Thymus (tissue), 14 donors: ENCODE measurements at places on chromosomes 3 and 15. TPM values are rescaled to one million over a fixed set of nuclear protein-coding genes. Genes with fewer than 3 reads are reported as not detected.

GRCh38 chr3:147652651-147653366 is 243.6 kb downstream of the ZIC1 start:
- no peak overlapping the region for H3K27ac ChIP-seq
- no peak for DNase-seq
- no peaks in the 10 kb centered on the region for H3K36me3 ChIP-seq
- H3K4me1 ChIP-seq = no peaks in the 10 kb centered on the region
- H3K4me3 ChIP-seq = no peak overlapping the region
- no peaks in the 10 kb centered on the region for H3K27me3 ChIP-seq

GRCh38 chr3:158261371-158261991 is 151.6 kb downstream of the RSRC1 start:
- no peaks in the 10 kb centered on the region for H3K27me3 ChIP-seq
- no peaks in the 10 kb centered on the region for H3K36me3 ChIP-seq
- H3K4me1 ChIP-seq = no peaks in the 10 kb centered on the region
- no peak overlapping the region for H3K27ac ChIP-seq

GRCh38 chr3:141556034-141556433 is 69.2 kb downstream of the RASA2 start:
- DNase-seq = no peak
- H3K27ac ChIP-seq = no peak overlapping the region
- H3K27me3 ChIP-seq = no peaks in the 10 kb centered on the region
- peaks cover 9% of the 10 kb centered on the region for H3K4me1 ChIP-seq

DNA sequence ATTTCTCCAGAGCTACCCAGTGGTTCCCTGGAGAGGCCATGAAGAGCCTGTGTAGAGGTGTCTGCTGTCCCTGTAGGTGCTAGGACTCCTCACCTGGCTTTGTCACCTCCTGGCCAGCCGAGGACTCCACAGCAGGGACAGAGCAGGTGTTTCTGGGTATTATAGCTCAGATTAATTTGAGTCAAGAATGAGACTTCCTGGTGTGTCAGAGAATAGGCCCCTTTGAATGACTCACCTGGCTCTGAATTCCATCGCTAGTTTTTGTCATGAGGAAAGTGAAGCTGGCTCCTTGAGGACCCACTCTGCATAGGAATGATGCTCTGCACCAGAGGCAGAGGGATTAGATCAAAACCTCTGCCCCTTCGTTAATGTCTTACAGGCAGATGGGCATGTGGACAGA is 167.5 kb upstream of the TOPAZ1 start:
- H3K27ac ChIP-seq = no peak overlapping the region
- peaks cover 5% of the 10 kb centered on the region for H3K27me3 ChIP-seq
- H3K4me1 ChIP-seq = no peaks in the 10 kb centered on the region

GRCh38 chr3:126151562-126152302 is 28.7 kb downstream of the ALDH1L1 start:
- no peaks in the 10 kb centered on the region for H3K36me3 ChIP-seq
- H3K27me3 ChIP-seq = no peaks in the 10 kb centered on the region
- DNase-seq = no peak
- H3K4me1 ChIP-seq = no peaks in the 10 kb centered on the region
- no peak overlapping the region for H3K27ac ChIP-seq
- no peak overlapping the region for H3K4me3 ChIP-seq

DNA sequence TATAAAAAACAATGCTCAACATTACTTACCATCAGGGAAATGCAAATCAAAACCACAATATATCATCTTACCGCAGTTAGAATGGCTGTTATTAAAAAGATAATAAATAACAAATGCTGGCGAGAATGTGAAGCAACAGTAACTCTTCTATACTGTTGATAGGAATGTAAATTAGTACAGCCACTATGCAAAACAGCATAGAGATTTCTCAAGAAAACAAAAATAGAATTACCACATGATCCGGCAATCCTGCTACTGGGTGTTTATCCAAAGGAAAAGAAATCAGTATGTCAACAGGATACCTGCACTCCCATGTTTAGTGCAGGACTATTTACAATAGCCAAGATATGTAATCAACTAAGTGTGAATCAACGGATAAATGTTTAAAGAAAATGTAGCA is 48.1 kb downstream of the ADAM10 start:
- H3K27ac ChIP-seq = no peak overlapping the region
- no peaks in the 10 kb centered on the region for H3K27me3 ChIP-seq
- H3K4me3 ChIP-seq = no peak overlapping the region
- peaks cover 17% of the 10 kb centered on the region for H3K4me1 ChIP-seq

DNA sequence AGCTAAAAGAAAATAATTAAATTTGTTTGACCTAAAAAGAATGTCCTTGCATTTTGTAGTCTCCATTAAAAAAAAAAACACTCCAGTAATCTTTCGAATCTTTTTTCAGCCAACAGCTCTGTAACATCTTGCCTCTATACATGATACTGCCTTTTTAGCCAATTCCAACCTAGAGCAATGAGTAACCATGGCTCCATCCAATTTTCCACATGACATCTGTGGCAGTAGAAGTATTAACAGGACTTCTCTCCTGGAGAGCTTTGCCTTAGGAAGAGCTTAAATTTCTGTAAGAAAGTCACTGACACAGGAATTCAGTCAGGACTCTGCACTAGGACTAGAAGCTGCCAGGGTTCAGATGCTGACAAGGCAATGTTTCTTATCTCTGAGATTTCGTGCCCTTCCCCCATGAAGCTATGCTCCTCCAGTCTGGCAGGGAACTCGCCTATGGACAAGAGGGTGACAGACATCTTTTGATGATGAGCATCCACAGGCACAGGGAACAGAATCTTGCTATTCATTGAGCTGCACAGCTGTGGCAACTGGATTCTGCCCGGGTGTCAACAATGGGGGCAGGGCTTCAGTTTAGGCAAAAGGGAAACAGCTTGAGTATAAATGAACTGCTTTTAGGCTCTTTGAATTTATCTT is 81.8 kb downstream of the ALCAM start:
- H3K27ac ChIP-seq = no peak overlapping the region
- H3K4me1 ChIP-seq = no peaks in the 10 kb centered on the region
- no peaks in the 10 kb centered on the region for H3K27me3 ChIP-seq

DNA sequence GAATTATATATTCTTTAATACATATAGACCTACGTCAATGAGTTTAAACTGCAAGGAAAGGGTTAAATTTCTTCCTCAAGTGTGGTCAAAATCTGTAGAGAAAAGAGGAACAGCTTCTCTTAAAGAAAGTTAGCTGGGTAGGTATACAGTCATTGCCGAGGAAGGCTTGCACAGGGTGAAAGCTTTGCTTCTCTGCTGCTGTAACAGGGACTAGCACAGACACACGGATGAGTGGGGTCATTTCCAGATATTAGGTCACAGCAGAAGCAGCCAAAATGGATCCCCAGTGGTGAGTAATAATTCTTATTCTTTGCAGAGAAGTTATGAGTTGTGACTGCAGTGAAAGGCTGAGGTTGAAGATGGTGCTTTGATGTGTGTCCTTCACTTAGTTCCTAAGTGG is at the start of gene CD86:
Gene CD86, plus strand, starts transcription at position 148 of the 400 bp plus-strand sequence. Its CDS starts 128 bp downstream, at position 276.
- H3K27ac ChIP-seq = no peak within 1 kb of the TSS
- H3K27me3 ChIP-seq = no peaks in the 10 kb centered on the region
- no peaks in the 10 kb centered on the region for H3K36me3 ChIP-seq
- no peak within 1 kb of the TSS for H3K4me3 ChIP-seq
- H3K4me1 ChIP-seq = no peaks in the 10 kb centered on the region

DNA sequence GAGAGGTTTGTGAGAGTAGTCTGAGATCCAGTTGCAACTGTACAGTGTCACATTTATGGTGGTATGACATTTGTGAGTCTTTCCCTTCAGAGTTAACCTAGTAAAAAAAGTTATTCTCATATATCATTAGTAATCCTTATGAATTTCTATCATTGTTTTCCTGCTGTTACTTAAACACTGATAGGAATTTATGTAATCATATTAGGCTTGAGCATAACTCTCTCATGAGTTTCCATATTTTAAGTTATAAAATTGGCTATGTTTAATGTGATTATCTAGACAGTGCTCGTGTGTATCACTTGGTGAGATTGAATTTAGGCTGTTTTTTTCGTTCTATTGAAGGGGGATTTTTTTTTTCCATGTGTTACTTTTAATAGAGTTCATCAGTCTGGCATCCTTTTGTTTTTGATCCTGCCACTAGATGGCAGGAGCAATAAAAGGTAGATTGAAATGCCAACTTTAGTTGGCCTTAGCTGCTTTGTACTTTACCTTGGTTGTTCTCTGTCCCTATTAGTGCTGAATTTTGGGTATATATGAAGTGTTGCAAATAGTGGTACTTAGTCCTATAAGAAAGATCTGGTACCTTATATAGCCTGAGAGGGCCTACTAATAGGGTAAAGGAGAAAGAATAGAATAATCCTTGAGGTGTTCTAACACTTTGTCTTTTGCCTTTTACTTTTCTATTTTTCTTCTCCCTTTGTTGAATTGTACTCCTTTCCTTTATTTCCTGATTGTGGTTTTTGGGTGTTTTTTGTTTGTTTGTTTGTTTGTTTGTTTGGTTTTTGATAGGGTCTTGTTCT is 17.9 kb downstream of the STT3B start:
- peaks cover 3% of the 10 kb centered on the region for H3K4me1 ChIP-seq
- no peak overlapping the region for H3K4me3 ChIP-seq
- H3K27ac ChIP-seq = no peak overlapping the region
- DNase-seq = no peak
- no peaks in the 10 kb centered on the region for H3K27me3 ChIP-seq
- H3K36me3 ChIP-seq = no peaks in the 10 kb centered on the region

GRCh38 chr3:50620420-50620819 is 3.5 kb downstream of the MAPKAPK3 start:
- H3K27me3 ChIP-seq = no peaks in the 10 kb centered on the region
- peaks cover 24% of the 10 kb centered on the region for H3K36me3 ChIP-seq
- H3K4me3 ChIP-seq = no peak overlapping the region
- DNase-seq = no peak

DNA sequence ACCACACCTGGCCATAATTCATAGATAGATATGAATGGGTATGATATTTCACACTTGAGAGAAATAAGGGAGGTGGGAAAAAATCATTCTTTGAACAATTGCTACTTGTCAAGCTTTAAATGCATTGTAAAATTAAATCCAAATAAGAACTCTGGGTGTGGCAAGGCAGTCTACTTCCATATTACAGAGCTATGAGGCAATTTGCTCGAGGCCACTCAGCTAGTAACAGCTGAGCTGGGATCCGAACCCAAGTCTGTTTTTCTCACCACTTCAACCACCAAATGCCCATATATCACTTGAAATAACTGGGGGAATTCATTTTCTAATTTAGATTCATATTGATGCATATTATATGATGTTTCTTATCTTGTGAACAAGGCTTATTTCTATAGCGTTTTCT is 482.2 kb upstream of the ADAMTS9 start:
- H3K4me3 ChIP-seq = no peak overlapping the region
- no peaks in the 10 kb centered on the region for H3K27me3 ChIP-seq
- no peaks in the 10 kb centered on the region for H3K4me1 ChIP-seq
- H3K27ac ChIP-seq = no peak overlapping the region
- DNase-seq = no peak
- no peaks in the 10 kb centered on the region for H3K36me3 ChIP-seq

DNA sequence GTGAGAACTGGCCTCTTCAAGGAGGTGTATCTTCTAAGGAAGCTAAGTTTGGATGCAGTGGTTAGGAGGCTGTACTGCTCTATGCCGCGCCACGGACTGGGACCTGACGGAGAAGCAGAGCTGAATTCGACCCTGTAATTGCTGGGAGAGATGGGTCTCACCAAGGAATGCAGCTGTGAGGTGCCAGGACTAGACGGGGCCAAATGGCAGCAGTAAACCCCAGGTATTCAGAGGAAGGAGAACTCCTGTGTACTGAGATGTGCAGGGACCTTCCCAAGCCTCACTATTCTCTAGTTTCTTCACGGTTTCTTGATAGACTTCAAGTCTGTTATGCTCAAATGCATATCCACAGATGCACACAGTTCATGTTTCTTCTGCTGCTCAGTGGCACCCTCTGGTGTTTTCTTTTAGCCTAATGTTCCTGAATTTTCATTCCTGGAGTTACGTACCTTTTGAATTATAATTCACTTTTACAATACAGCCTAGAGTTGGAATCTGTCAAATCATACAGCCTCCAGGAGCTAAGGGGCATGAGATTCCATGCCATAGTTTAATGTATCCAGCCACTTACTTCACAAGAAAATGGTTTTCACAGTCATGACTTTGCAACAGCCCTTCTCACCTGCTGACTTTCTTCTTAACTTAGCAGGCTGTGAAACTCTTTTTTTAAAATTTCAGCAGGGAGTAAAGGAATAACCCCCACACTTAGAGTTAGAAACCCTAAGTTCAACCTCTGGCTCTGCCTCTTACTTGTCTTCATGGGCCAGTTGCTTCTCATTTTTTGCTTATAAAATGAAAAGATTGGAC is 61.8 kb downstream of the GLDN start:
- H3K27ac ChIP-seq = no peak overlapping the region
- no peaks in the 10 kb centered on the region for H3K4me1 ChIP-seq
- DNase-seq = no peak
- H3K27me3 ChIP-seq = peaks cover 7% of the 10 kb centered on the region
- no peak overlapping the region for H3K4me3 ChIP-seq

DNA sequence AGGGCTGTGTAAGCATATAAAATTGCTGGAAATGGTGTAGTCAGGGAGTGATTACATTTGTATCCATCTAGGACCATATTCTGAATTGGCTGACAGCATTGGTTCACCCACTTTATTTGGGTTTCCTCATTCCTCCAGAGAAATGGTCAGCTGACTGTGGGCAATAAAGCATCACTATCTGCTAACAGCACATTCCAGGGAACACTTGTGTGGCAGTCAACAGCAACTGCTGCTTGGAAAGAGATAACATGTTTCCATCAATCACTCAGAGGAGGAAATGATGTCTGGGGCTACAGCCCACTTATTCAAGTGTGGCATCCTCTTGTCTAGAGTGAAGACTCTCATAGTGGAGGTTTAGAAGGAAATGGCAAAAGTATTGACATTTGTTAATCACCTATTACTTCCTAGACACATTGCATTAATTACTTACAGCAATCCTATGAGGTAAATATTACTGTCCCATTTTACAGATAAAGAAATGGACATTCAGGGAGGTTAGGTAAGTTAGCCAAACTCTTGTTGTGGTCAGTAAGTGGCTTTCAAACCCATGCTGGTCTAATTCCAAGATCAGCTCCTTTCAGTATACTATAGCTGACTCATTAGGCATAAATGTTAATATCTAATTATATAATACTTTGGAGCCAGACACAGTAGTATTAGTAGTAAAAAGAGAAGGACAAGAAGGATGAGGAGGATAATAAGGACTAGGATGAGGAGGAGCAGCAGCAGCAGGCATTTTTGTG is 247.8 kb downstream of the ALCAM start:
- no peaks in the 10 kb centered on the region for H3K4me1 ChIP-seq
- no peak overlapping the region for H3K4me3 ChIP-seq
- DNase-seq = no peak
- H3K27me3 ChIP-seq = no peaks in the 10 kb centered on the region

- H3K4me1 ChIP-seq = no peaks in the 10 kb centered on the region
- H3K36me3 ChIP-seq = no peaks in the 10 kb centered on the region
- no peak overlapping the region for H3K27ac ChIP-seq
- H3K27me3 ChIP-seq = no peaks in the 10 kb centered on the region
- DNase-seq = no peak
Measured at GRCh38 chr3:175329373-175329772, 470.2 kb downstream of the NAALADL2 start.

GPR62 gene
- 0.05 TPM for total RNA-seq

DYNC1LI1 gene
- 28.4 TPM for total RNA-seq

GPR149 gene
- not detected for total RNA-seq

AP3B2 gene
- total RNA-seq = 0.33 TPM

CCR2 gene
- total RNA-seq = 7.3 TPM

LSAMP gene
- total RNA-seq = 1.5 TPM

SLC33A1 gene
- 26.6 TPM for total RNA-seq

CHST13 gene
- 0.38 TPM for total RNA-seq

GHSR gene
- total RNA-seq = not detected

PPP1R14D gene
- total RNA-seq = 0.14 TPM

ZKSCAN7 gene
- 8.0 TPM for total RNA-seq
